ENCODE measurements at places on chromosomes 1 and 21.
A peak's percentile ranks its signal among the peaks of the same experiment; 100 is the strongest.

GRCh38 chr21:45834821-45835293 is 146.7 kb upstream of the COL6A1 start:
- no peak for DNase-seq

- DNase-seq, result peak; percentile 53
Observed at GRCh38 chr21:42236693-42237092, 17.8 kb downstream of the ABCG1 start.

DNA sequence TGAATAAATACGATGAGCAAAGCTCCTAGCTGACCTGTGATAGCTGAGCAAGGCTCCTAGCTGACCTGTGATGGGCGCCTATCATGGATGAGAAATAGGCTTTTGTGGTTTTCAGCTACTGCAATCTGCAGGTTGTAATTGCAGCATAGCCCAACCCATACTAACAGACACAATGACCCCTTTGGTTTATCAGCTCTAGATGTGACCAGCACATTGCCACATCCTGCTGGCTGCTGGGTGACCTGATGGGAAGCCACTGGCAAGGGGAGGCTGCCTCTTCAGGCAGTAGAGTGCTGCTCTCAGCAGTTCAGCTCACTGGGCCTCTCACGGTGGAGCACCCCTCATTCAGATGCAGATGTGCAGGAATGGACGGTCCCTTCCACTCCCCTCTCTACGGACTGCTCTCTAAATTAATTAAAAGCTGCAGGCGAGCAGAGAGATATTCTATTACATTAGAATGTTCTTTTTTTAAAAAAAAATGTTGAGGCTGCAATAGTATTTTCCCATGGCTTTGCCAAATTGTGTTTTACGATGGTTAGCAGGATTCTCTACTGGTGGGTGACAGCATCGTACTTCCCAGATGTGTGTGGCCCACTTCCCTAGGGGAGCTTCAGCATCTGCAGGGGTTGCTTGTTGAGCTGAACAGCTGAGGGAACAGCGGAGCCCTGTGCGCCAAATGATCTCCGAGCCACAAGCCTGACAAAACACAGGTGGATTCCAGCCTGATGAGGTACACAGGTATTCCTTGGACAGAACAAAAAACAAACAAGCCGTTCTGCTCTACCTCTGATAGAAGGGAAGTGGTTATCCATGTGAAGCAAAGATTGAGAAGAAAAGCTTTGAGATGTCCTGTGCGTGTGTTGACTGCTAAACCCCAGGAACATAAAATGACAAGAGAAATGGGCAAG is 65.0 kb downstream of the SYT6 start:
- no peak for DNase-seq

DNA sequence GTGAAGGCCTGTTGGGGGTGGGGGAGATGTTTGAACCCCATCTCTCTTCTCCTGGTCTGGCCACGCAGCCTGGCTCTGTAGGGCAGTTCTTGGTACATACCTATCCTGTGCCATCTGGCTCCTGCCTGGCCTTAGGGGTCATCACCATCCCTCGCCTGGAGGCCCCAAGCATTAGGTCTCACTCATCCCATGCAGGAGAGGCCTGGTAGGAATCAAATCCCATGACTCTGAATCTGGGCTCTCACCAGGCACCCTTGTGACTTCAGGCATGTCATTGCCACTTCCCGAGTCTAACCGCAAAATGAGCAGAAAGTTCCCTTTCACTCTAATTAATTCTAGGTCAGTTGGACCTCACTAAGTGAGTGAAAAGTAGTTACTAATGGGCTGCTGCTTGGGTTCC is 37.2 kb downstream of the ETNK2 start:
- DNase-seq, result no peak

DNA sequence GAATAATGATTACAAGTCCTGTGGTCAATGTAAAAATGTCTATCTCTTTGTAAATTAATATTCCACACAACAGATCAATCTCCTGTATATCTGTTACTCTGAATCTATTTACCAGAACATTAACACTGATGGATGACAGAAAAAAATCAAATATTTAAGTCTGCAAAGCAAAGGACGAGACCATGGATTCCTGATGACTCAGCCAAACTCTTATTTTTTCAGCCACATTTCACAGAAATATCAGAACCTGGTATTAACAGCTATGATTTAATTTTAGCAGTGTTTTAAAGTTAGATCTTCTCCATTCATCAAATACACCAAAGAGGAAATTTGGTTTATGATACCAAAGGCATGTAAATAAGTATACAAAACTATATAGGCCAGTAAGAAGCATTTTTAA is 46.1 kb downstream of the FAF1 start:
- DNase-seq, result no peak

DNA sequence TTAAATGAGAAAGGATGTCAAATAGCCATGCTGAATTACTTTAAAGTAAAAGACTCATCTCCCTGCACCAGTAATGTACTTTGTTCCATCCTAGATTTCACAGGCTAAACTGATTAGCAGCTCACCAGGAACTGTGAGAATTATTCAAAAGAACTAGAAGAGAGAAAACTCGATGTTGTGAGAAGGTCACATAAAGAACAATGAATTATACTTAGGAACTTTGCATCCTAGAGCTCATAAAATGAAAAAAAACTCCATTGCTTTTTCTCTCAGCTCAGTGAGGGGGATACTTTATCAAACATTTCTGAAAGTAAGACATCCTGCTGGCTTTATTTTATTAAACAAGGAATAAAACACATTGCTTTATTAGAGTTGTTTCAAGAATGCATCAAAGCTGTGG is 278.5 kb downstream of the MRPL39 start:
- no peak for DNase-seq

- no peak for DNase-seq
Observed at GRCh38 chr1:239392271-239392670, 5.9 kb downstream of the CHRM3 start.

DNA sequence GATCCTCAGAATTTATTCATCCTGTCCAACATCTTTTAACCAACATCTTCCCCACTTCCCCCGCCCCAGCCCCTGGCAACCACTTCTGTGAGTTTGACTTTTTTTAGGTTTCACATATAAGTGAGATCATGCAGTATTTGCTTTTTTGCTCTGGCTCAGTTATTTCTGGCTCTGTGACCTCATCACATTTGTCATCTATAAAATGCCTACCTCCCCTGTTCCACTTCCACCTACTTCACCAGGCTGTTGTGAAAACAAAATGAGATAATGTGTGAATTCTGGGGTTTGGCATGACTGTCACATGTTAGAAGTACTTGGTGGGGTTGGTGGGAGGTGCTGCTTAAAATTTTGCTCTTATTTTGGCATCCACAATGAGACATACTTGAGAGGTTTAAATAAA is 18.4 kb downstream of the HHAT start:
- DNase-seq, result no peak

DNA sequence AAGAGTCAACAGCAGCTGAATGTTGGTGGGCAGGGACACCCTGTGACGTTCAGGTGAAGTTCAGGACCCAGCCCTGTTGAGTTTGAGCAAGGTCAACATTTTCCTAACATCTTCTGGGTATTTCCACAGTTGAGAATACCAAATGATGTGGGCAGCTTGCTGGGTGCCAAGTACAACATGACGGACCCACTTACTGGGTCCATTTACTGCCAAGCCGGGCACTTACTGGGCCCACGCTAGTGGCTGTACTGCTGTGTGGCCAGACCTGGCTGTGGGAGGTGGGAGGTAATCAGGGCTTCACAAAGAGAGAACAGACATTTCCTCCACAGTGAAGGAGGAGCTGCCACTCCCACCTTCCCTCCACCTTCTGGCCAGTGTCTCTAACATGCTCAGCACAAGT is 99.2 kb downstream of the PSMG1 start:
- no peak for DNase-seq

DNA sequence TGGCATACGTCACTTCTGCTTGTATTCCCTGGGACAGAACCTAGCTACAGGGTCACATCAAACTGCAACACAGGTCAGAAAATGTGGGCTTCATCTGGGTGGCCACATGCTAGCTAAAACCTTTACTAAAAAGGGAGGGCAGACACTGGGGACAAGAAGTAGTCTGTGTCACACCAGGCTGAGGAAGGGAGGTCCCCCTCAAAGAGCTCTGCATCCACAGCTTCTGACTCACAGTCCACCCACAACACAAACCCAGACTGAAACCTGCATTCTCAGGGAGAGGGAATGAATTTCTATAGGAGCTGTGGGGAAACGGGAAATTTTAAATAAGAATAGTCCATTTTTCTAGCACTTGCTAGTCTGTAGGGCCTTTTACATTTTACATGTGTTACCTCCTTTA is 16.2 kb downstream of the OLIG2 start:
- DNase-seq, result no peak

GRCh38 chr1:3681231-3681897 is 29.0 kb downstream of the TP73 start:
- DNase-seq, result no peak

DNA sequence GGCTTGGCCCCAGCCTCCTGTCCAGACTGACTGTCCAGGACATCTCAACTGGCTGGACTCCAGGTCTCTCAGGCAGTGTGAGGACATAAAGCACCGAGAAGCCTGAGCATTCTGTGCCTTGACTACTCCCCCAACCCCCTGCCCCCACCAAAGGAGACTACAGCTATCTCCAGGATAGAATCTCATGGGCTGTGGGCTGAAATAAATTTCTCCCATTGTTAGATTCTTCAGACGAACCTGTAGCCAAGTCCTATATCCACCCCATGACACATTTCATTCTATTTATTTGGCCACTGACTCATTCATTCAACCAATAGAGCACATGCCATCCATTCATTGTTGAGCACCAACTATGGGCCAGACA is 11.4 kb downstream of the VWA5B1 start:
- no peak for DNase-seq

DNA sequence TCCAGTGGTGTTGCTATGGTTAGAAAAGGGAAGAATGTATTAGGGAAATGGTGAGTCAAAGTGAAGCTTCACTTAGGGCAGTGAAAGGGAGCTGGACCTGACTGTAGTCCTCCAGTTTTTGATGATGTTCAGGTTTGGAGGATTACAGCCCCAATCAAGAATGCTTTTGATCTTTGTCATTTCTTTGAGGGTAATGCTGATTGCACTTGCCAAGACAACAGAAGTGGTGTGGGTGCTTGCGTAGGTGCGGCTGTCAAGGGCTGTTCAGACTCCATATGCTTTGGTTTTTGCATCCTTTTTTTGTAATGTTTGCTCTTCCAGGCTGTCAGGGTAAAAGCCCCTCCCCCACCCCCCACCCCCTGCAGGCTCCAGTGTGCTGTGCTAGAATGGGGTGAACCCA is 38.9 kb downstream of the HHAT start:
- DNase-seq, result no peak

GRCh38 chr21:31753949-31754707 is 22.2 kb upstream of the SCAF4 start:
- DNase-seq, result no peak

DNA sequence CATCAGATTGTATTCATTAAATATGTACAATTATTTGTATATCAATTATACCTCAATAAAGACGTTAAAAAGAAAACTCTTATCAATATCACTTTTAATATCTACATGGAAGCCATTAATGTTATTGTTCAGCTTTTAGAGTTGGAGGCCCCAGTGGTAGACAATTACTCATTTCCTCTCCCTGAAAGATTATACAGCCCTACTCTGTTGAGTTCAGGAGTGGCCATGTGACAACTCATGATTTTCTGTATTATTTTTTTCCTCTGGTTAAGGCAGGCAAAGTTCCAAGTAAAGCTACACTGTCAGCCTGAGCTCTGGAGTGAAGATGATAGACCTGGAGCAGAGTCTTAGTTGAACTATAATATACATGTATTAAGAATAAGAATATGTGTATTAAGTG is 247.9 kb upstream of the B3GALT2 start:
- DNase-seq, result no peak

DNA sequence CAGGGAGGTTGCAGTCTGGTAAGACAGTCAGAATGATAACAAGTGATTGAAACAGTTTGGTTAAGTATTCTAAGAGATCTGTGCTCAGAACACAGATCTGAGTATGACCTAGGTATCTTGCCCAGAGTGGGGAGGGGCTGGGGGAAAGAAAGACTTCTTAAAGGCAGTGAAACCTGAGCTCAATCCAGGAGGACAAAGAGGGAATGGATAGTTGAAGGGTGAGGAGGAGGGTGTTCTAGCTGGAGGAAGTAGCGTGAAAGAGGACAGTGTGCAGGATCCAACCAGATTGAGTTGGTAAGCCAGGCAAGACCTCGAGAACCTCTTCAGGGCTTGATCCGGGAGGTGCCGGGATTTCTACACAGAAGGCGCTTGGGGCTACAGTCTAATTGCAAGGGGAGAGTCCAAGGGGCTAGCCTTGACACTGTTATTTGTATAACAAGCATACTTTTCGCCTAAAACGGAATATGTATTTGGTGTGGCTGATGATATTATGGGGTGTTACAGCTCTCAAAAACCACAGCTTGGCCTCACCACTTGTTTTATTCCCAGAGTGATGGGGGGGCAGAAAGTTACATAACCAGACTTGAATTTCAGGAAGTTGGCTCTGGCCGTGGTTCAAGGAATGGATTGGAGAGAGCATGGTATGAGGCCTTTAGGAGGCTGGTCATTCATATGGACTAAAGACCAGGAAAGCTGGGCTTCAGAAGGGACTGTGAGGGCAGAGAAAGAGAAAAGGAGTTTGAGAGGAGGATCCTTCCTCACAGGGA is 19.1 kb downstream of the RCSD1 start:
- DNase-seq, result no peak

DNA sequence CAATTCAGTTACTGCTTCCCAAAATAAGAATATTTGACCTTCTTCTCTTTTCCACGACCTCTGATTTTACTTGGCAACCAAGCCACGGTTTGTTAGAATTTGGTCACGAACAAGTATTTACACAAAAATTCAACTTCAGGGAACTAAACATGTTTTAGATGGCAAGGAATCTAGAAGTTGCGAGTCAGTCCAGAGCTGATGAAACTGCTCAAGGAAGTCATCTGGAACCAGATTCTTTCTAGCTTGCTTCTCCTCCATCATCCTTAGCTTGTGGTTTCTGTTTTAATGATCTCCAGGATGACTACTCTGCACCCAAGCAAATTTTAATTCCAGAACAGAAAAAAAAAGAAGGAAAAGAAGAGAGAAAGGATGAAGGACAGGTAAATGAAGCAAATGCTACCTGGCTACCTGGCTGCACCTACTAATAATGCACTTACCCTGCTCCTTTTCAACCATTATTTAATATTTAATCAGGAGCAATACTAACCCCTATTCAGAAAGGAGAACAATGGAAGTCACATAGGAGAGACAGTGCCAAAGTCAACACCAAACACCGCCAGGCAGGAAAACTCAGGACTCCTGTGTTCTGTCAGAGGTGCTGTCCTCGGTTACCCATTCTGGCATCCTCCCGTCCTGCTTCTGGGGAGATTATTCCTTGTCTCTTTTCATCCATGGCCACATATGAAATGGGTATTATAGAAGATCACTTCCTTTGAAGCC is 54.2 kb upstream of the RGS7 start:
- no peak for DNase-seq

GRCh38 chr1:227192163-227192562 is 126.1 kb downstream of the CDC42BPA start:
- no peak for DNase-seq

GRCh38 chr1:229768232-229768631 is 142.2 kb downstream of the URB2 start:
- no peak for DNase-seq
